Stimulated activated CD8-positive, alpha-beta memory T cell treated with anti-CD3 and anti-CD28 coated beads, Interleukin-7, amount 100 ng/mL, for 1 hour (primary cell): ENCODE measurements at places on chromosomes 12 and 14.

DNA sequence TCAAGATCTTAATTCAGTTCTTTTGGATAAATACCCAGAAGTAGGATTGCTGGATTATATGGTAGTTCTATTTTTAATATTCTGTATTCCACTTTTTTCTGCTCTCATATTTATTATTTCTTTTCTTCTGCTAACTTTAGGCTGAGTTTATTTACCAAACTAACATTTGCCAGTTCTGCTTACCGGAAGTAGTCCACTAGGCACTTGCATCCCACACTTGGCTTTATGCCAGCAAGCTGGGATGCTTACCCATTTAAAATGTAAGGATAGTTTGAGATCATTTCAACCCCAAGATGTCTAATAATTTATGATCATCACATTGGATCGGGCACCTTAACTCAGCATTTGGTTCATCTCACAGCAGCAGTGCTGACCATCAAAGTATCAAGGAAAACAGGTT lies 96.8 kb downstream of the PIK3C2G start:
- no peak for DNase-seq

- no peak for DNase-seq
Measured at GRCh38 chr12:46917821-46918220, 92.0 kb upstream of the SLC38A4 start.

- DNase-seq, result no peak
Measured at GRCh38 chr12:51262758-51263177, 7.4 kb downstream of the SMAGP start.

DNA sequence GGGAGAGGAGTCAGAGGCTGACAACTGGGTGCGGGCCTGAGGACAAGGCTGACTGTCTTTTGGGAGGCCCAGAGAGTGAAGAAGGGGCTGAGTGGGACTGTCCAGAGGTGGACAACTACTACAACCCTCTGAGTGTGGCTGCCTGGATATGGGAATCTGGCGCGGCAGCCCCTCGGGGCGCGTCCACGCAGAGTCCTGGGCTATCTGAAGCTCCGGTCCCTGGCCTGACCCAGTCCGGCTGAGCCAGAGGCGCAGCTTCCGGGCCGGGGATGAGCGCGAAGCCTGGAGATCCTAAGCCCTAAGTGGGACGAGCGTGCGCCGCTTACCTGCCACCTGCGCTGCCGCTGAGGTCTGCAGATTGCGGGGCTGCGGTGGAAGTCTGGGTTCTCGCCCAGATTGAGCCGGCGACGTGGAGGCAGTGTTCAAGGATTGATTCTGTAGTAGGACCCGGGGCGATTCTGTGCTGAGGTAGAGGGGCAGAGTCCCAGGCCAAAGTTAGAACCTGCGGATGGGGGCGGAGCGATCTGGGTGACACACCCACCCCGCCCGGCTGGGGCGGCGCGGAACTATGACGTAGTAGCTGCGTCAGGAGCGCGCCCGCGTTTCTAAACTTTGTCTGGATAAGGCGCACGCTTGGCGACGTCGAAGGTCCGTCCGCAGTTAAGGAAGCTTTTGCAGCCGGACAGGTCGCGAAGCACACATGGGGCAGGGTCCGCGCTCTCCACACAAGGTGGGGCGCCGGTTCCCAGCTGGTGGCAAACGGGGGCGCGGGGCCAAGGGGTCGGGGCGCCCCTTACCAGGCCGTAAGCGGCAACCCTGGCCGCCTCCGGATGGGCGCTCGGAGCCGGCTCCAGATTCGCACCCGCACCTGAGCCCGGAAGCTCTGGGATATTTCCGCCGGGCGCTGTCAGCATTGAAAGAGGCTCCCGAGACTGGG lies at the start of the genes DHRS1 and NOP9:
TSS of gene DHRS1 (minus strand) at position 526 of the 937 bp plus-strand sequence. CDS start 674 bp downstream, outside the sequence.
TSS of gene NOP9 (plus strand) at position 596 of the 937 bp plus-strand sequence. CDS start at position 701, 105 bp downstream.
- peak; percentile 91 for DNase-seq

DNA sequence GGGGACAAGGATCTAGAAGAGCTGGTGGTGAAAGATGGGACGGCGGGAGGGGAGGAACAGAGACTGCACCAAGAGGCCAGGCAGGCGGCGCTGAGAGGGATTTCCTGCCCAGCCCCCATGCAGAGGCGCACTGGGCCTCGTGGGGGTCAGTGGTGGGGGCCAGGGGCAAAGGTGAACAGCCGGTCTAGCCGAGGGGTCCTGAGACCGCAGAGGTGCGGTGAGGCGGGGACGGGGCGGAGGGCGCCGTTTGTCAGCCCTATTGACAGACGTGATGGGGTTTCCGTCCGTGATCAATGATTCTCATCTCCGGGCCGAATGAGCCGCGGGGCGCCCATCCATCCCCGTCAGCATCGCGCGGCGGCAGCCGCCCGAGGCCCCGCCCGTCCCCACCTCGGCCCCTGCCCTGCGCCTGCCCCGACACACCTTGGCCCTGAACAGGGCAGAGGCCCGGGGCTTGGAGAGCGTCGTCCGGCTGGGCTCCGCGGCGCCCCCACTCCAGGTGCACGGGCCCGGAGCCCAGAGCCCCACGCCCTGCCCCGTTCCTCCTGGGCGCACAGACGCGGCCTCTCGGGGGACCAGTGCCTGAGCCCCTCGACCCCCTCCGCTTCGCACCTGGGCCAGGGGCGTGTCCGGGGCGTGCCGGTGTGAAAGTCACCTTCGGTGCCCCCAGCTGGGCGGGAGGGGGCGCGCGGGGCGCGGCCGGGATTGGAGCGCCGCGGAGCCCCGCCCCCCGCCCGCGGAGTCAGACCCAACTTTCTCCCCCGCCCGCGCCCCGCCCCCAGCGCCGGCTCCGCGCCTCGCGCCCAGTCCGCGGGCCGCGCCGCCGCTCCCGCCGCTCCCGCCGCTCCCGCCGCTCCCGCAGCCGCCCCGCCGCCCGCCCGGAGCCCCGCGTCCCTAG lies at the start of gene NXPH4:
TSS of gene NXPH4 (plus strand) at position 781 of the 898 bp plus-strand sequence. CDS start 176 bp downstream, outside the sequence.
- DNase-seq, result no peak

DNA sequence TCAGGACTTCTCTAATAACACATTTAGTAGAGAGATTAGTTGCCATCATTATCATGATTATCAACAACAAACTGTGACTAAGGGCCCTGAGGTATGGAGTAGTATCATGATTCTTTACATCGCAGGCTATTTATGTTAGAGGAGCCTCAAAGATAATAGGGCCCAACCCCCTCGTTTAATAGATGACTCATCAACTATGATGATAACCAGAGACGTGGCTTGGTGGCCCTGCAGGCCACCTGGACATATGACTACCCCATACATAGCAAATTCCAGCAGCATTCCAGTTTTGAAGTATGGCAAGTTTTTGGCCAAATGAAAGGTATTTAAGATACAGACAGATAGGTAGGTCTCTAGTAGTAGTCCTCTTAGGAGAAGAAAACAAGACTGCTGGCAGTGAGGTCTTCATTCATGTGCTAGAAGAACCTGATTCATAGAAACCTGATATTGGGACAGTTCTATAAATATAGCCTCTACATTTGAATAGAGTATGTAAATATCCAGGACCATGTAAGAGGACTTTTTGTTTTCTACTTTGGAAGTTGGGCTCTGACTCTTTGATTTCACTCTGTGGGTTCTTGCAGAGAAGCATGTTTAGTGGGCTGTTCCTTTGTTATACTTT lies 5.6 kb downstream of the RIC8B start:
- DNase-seq, result no peak

DNA sequence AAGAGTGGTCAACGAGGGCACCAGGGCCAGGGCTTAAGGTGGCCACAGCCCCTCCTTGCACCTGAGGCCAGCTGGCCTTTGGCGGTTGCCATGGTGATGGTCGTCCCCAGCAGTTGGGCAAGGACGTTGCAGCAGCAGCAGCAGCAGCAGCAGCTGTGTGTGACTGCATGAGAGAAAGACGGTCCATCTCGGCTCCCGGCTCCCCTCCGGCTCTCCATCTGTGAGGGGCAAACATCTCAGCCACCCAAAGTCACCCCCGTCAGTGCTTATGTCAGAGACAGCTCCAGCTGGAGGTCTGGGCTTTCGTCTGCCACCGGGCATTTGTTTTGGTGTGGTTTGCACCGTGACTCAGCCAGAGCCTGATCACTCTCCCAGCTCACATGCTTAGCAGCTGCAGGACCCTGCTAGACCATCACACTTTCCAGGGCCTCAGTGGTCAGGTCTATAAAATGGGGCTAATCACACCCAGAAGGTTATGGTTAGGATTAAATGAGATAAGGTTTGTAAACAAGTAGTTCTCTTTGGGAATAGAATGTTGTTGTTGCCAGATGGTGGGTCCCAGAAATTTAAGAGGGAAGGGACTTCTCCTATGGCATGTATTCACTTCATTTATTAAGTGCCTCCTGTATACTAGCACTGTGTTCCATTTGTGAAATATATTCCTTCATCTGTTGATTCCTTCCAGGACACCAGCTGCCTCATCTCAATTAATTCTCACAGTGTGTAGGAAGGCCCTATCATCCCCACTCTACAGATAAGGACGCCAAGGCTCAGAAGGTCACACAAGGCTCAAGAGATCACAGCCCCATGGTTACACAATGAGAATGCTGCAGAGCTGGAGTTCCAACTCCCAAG lies 212.6 kb upstream of the LHX5 start:
- no peak for DNase-seq

GRCh38 chr14:25803386-25804018 lies 753.6 kb upstream of the STXBP6 start:
- DNase-seq, result no peak

- DNase-seq, result no peak
Measured at GRCh38 chr12:62834406-62834805, 100.5 kb downstream of the PPM1H start.

- no peak for DNase-seq
Measured at GRCh38 chr12:127293507-127294310, 973.3 kb upstream of the TMEM132C start.

- no peak for DNase-seq
Measured at GRCh38 chr12:121167951-121168350, 35.3 kb downstream of the P2RX7 start.

DNA sequence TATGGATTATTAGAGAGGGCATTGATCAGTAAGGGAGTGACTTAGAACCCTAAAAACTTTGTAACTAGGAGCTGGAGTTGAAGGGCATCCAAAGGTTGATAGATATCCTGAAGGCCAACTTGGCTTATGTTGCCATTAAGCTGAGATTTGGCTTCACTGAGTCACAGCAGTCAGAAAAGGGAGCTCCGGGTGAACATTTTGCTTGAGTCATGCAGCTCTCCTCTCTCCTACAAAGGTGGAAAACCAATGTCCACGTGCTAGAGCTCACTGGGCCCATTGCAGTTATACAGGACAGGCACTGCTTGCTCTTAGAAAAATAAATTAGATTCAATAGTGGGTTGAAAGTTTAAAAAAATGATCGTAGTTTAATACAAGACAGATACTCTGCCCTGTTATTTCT lies 87.3 kb upstream of the LRIG3 start:
- no peak for DNase-seq

DNA sequence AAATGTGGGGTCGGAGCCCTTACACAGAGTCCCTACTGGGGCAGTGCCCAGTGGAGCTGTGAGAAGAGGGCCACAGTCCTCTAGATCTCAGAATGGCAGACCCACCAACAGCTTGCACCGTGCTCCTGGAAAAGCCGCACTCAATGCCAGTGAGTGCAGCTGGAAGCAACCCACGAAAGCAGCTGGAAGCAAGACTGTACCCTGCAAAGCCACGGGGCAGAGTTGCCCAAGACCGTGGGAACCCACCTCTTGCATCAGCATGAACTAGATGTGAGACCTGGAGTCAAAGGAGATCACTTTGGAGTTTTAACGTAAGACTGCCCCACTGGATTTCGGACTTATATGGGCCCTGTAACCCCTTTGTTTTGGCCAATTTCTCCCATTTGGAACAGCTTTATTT lies 12.3 kb downstream of the GTF2A1 start:
- DNase-seq, result no peak

- no peak for DNase-seq
Measured at GRCh38 chr14:87878959-87879358, 114.0 kb downstream of the GALC start.

- no peak for DNase-seq
Measured at GRCh38 chr14:28875934-28876571, 109.5 kb downstream of the FOXG1 start.

GRCh38 chr12:48142818-48143674 lies 14.3 kb downstream of the ASB8 start:
- DNase-seq, result no peak

DNA sequence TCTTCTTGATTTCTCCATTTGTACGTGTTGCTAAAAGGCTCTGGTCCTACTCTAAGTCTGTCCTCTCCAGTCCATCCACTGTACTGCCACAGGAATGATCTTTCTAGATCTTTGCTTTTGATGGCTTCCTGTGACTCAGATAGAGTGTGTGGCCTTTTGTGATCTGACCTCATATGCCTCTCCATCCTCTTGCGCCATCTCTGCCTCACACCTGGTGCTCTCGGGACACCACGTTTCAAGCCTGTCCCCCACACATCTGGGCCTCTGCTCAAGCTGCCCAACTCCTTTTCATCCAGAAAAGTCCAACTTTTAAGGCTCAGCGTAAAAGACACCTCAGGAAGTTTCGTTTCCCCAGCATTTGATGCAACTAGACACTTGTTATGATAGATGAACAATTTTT lies 39.0 kb downstream of the DCAF4 start:
- DNase-seq, result no peak

- DNase-seq, result no peak
Measured at GRCh38 chr14:64838656-64839055, 41.1 kb downstream of the SPTB start.

- DNase-seq, result no peak
Measured at GRCh38 chr14:34350903-34351302, 111.1 kb downstream of the SPTSSA start.

- DNase-seq, result peak; percentile 29
Measured at GRCh38 chr12:54596526-54596946, 8.1 kb upstream of the PPP1R1A start.

DNA sequence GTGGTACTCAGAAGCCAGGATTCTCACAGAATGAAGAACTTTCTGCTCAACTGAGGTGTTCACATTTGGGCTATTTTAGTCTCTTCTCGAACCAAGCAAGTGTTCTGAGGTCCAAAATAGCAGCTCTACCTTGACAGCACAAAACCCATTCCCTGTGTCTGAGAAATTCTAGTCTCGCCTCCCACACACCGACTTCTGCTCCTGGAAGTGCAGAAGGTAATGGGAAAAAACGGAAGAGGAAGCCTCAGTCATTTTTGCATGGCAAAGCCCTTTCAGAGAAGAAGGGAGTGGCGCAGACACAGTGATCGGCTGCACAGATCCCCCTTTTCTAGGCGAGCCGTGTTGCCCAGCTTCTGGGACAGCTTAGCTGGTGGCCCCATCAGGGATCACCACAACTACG lies 31.2 kb upstream of the VPS33A start:
- DNase-seq, result no peak
